MG63 (cell line): ENCODE measurements at places on chromosomes 1 and 21. TPM values are rescaled to one million over a fixed set of nuclear protein-coding genes. Genes with fewer than 3 reads are reported as not detected.

GRCh38 chr1:54567961-54568360 is 19.9 kb downstream of the ACOT11 start:
- DNase-seq: no peak

DNA sequence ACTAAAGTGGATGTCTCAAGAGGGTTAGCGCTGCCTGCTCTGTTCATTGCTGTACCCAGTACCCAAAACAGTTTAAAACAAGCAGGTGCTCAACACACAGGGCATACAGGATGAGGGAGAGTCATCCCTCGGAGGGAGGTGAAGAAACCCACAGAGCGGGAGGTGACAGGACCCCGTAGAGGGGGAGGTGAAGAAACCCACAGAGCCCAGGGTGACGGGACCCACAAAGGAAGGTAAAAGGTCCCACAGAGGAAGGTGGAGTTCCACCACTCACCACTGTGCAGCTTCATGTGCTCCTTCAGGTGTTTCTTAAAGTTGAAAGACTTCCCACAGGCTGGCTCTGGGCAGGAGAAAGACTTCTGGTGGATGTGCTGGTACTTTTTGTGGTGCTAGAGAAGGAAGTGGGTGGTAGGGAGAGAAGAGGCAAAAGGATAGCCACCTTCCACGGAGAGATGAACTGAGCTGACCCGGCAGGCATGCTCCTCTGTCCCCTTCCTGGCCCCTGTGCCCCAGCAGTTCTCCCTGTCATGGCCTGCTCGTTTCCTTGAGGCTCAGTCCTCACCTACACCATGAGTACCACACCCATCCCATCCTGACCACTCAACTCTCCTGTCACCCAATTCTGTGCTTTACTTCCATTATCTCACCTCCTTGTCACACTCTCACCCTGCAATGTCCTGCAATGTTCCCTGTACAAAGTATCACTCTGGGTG is 5.1 kb downstream of the ZNF692 start:
- DNase-seq: no peak

- DNase-seq: no peak
These were observed 61.4 kb downstream of the PPP2R5A start for GRCh38 chr1:212346601-212347000.

The PPOX gene
- 7.9 and 40.3 TPM in 2 replicates for total RNA-seq

The UBL4B gene
- not detected in 2 replicates for total RNA-seq

DNA sequence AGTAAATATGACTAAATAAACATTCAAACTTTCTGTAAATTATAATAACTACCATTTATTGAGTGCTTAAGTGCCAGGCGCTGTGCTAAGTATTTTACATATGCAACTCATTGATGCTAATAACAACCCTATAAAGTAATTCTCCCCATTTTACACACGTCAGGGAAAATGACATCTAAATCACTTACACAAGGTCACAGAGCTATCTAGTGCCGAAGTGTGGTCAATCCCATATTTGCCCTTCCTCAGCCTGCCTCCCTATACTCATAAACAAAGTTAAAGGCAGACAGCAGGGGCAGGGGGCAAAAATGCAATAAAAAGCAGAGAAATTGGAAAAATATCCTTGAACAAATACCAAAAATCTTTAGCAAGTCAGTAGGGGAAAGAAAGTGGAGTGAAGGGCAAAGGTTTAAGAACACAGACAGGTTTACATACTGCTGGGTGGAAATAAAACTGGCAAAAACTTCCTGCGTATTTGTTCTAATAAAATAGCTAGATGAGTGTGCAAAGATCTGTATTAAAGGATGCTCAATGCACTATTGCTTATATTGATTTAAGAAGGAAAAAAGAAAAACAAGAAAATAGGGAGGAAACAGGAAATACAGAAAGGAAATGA is 72.8 kb downstream of the WDR64 start:
- no peak for DNase-seq

GRCh38 chr1:234001817-234002216 is 97.3 kb downstream of the SLC35F3 start:
- no peak for DNase-seq

The SLAMF9 gene
- not detected in 2 replicates for total RNA-seq

- DNase-seq: no peak
These were observed 74.7 kb upstream of the KCNK2 start for GRCh38 chr1:215007880-215008279.

- no peak for DNase-seq
These were observed 528.6 kb downstream of the NEGR1 start for GRCh38 chr1:71753746-71754145.

DNA sequence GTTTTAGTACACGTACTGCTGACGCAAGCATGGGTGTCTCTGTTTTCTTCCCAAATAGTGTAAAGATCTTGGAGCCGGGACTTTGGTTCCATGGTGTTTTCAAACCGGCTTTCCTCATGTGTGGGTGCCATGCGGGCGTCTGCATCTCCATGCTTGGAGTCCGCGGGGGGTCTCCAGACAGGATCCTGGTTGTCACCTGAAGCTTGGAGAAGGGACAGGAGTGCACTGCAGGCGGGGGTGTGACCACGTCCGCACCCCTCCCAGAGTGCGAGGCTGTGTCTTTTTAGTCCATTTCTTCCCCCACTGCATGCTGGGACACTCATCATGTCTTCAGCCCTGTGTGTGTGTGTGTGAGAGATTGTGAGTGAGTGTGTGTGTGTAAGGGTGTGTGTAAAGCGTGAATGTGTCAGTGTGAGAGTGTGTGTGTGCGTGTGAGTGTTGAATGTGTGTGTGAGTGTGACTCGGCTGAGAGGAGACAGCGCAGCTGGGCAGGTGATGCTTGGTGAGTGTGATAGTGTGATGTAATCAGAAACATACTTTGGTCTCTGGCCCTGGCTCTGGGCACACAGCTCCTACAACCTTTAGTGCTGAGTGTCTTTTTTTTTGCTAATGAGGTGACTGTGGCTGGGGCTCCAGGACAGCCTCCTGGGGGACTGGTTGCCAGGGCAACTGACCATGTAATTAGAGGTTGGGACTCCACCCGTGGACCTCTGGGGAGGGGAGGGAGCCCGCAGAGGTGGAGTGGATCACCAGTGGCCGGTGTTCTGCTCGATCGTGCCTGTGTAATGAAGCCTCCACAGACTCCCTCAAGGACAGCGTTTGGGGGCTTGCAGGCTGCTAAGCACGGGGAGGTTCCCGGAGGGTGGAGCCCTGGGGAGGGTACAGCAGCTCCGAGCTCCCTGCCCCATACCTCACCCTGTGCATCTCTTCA is 55.1 kb downstream of the AGPAT3 start:
- DNase-seq: no peak

DNA sequence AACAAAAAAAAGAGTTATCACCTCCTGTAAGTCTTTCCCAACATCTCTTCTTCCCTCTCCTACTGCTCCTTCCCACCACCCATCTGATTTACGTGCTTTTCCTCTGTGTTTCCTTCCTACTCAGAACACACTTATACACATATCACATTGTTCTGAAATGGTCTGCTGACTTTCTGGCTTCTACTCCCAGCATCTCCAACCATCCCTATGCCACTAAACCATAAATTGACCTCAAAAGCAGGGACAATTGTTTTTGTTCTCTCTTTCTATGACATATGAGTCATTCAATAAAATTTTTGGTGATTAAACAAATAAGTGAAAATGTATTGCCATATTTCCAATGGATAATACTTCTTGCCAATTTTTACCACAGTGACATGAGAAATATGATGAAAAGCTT is 8.2 kb downstream of the GOLPH3L start:
- DNase-seq: no peak

DNA sequence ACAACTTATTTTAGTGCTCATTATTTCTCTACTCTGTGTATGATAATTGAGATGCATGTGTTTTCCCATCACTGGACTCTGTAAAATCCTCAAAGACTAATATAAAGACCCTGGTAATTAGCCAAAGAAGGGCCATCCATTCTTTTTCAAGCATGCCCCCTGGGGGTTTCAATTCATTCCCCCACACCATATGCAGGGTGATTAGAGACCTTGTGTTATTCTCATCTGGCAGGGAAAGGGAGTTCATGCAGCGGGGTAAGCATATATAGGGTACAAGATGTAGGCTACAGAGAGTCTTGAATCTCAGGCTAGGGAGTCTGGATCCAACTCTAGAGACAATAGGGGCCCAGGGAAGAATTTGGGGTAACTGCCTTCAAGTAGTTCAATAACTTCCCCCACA is 166.5 kb downstream of the TNR start:
- no peak for DNase-seq

The HAPLN2 gene
- not detected in 2 replicates for total RNA-seq

DNA sequence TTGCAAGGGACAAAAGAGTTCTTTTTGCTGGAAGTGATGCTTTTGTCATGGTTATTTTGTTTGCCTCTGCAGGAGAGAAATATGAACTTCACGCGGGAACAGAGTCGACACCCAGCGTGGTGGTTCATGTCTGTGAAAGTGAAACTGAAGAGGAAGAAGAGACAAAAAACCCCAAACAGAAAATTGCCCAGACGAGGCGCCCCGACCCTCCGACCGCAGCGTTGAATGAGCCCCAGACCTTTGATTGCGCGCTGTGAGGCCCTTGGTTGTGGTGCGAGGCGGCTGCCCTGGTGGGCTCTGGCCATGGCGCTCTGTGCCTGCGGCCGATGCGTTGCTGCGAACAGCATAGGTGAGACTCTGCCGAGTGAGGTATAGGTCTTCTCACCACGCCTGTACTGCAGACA is 20.9 kb upstream of the NCMAP start:
- peak; percentile 28 for DNase-seq

The RAVER2 gene
- 7.4 and 7.6 TPM in 2 replicates for total RNA-seq

DNA sequence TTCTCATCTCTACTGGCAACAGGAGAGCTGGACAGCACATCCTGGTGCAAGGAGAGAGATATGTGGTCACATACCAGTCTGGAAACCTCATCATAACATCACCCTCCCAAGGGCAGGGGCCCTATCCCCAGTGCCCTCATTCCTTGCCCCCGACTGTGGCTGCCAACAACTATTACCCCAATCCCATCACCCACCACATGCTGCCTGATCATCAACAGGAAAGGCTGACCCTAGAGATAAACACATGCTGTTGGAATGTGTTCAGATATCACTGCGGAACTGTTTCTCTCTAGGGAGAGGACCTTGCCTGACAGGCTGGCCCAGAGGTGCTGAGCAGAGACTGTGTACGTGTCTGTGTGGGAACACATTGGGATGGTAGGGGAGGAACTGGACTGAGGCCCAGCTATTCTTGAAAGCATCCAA is 4.5 kb upstream of the INKA2 start:
- peak; percentile 30 for DNase-seq

The PLA2G2F gene
- not detected in 2 replicates for total RNA-seq

DNA sequence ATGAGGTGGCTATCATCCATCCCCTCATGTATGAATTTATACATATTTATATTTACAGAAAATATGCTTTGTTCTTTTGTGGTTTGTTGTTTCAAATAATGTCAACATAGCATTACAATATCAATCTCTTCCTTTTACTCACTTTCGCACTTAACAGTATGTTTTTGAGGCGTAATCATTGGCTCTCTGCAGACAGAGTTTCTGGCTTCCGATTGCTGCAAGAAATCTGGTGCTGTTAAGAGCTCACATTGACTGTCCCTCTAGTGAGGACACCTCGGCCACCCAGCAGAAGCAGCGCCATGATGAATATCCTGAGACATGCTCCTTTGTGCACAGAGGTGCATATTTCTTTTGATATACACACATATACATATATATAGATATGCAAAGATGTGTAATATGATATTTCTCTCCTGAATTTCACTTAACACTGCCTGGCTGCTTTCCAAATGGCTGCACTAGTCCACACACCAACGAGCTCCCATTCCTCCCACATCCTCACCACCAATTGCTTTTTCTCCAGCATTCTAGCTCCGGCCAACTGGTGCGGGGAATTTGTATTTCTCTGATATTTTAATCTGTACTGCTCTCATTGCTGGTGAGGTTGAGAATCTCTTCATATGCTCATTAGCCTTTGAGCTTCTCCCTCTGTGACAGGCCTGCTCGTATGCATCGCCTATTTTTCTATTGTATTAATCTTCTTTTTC is 248.4 kb downstream of the SIPA1L2 start:
- DNase-seq: no peak

DNA sequence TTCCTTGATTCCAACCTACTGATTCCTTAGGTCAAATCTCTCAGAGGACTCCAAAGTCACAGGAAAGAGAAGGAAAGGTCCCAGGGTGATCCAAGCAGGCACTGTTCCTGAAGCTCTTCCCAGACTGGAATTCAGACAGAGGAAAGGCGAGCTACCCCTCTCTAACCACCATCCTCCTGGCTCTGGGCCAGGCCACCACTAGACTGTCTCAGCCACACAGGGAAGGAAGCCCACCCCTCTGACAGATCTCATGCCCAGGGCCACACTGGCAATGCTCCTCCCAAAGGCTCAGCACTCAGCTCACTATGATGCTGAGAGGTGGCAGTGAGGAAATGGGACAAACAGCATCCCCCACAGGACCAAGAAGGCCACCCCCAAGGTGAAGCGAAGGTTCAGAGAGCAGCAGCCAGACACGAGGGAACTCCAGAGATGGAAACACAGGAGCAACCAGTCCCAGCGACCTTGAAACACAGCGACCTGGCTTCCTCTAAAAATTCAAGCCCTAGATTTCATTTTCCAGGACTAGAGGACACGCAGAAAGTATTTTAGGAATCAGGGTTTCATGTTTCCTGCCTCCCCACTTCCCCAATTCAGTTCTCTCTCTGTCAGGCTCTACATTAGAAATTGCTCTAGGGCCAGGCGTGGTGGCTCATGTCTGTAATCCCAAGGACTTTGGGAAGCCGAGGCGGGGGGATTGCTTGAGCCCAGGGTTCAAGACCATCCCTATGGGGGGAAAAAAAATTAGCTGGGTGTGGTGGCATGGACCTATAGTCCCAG is 18.8 kb downstream of the PIK3C2B start:
- no peak for DNase-seq

DNA sequence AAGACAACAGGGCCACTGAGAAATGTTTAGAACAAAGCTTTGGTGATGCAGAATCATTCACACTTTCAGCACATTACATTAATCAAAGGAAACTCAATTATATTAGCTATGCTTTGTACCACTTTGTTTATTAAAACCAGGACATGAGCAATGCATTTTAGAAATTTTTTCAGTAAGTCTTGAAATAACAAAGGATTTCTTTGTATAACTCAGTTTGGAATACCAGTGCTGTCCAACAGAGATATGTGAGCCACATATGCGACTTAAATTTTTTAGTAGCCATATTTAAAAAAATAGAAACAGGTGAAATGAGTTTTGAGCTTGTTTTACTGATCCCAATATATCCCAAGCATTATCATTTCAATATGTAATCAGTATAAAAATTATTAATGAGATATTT is 18.8 kb upstream of the F3 start:
- no peak for DNase-seq
